Effector CD4-positive, alpha-beta T cell (primary cell): ENCODE measurements at places on chromosomes 2 and 18.

DNA sequence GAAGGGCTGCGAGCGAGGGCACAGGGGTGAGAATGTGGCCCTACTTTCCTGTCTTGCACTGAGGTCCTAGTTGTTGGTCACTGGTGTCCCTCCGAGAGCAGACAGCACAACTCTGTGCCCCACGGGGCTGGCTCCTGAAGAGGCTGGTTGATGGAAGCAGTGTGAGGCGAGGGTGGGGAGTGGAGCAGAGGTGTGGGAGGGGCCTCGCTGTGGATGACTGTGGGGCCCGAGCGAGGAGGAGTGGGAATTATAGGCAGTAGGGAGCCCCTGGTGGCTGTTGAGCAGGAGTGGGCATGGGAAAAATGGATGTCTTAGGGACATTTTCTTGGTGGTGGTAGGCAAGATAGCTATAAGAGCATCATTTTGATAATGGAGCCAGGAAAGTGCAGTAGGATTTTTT is 660.5 kb upstream of the HS6ST1 start:
- no peak for DNase-seq

DNA sequence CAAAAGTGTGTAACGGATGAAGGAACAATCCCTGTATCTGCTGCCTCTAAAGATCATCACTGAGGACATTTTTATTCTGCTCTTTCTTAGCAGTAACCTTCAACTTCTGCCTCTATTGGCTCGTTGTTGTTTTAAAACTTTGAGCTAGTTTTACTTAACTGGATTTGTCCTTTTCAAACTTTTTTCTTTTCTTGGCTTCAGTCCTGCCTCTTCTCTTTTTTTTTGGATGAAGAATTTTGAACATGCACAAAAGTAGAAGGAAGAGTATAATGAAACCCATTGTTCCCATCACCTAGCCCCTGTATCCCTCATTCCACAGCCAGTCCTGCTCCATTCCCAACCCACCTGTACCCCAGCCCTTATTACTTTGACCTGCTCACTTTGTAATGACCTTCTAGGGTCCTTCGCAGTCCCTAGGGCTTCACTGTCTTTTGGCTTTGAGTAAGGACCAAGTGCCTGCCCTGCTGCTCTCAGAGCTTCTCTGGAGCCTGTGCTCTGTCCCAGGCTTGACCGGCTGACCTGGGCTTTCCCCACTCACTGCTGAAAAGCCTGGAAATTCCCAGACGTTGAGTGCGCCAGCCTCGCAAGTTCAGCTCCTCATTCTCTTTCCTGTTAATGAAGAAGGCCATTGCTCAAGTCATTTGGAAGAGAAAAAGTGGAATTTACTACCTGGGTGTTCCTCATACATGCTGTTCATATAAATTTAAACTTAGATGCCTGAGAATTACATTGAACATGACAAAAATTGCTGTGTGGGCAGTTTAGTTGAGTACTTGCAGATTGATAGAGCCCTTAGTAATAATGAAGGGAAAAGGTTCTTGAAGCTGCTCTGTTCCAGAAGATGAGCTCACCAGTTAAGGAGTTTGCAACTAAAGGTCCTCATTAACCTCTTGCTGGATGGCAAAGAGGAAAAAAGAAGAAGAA is 149.3 kb upstream of the ALPP start:
- no peak for DNase-seq

- DNase-seq = no peak
These were observed 14.1 kb downstream of the ZNF407 start for GRCh38 chr18:74611765-74612164.

DNA sequence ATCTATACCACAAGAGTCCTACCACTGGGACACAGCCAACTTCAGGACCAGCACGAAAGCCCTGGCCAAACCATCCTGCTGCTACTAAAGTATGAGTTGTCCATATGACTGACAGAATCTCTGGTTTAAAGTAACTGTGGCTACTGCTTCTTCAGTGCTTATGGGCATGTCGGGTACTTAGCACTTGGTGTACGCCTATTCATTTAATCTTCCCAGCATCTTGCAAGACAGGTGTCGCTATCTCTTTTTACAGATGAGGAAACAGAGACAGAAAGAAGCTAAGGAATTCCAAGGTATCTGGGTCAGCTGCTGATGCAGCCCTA is 203.4 kb upstream of the ID2 start:
- DNase-seq = no peak

DNA sequence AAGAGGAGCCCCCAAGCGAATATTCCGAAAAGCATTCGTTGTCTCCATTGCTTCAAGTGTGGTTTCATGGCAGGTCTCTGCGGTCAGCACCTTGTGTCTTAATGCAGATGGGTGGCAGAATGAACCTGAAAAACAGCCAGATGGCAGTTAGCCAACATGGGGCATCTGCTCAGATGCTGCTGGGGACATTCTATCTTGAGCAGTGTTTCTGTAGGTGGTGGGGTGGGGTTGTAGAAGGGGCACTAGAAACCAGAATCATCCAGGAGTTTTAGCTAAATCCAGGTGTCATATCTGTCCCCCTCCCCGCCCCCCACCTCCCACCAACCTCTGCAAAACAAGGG is 42.1 kb downstream of the ST6GAL2 start:
- no peak for DNase-seq

DNA sequence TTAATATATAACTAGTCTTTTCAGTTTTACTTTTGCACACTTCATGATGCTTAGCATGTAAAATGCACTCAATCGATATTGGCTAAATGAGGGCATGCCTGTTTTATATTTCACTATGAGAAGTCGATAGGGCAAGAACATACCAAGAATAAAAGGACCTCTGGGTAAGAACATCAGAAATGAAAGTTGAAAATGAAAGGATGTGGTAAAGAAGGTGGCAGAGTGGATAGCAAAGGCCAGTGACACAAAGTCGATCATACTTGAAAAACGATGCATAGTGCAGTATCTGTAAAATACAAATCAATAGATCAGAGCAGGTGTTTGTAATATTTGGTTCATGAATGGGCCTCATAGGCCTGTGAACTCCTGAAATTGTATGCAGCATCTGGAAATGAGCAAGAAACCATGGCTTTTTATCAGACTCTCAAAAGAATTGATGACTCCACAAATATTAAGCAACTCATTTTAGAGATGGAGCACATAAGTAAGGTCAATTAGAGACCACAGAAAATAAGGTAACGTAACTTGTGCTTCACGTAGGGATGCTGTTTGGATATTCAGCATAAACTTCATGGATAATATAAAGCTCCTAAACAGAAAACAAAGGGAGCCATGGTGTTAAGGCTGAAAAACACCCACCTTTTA is 653.4 kb downstream of the NYAP2 start:
- no peak for DNase-seq

GRCh38 chr2:140154706-140155105 is 1374.5 kb upstream of the NXPH2 start:
- DNase-seq = no peak

GRCh38 chr2:96100893-96101304 is 15.5 kb downstream of the ADRA2B start:
- DNase-seq = peak; percentile 1
